ENCODE measurements at places on chromosomes 6 and 20.

DNA sequence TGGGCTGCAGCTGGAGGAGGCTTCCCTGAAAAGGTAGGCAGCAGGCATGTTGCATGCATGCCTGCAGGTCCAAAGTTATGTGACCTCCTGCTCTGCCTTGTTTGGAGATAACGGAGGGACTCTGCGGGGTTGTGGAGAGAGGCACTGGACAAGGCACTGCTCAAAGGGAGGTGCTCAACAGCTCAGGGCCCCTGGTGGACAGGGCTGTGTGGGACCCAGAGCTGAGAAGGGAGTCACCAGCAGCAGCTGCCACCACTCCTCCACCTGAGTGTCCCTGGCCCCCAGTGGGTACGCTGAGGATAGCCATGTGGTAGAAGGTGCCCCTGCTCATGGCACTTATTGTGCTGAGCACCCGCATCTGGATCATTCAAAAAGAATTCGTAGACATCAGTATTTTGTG is 15.5 kb upstream of the CST8 start:
- no peak for DNase-seq

- peak; percentile 36 for DNase-seq
Observed at GRCh38 chr20:50788045-50788991, 6.5 kb upstream of the BCAS4 start.

GRCh38 chr6:63493557-63493956 is 78.7 kb upstream of the LOC128125822 start:
- DNase-seq, result no peak

DNA sequence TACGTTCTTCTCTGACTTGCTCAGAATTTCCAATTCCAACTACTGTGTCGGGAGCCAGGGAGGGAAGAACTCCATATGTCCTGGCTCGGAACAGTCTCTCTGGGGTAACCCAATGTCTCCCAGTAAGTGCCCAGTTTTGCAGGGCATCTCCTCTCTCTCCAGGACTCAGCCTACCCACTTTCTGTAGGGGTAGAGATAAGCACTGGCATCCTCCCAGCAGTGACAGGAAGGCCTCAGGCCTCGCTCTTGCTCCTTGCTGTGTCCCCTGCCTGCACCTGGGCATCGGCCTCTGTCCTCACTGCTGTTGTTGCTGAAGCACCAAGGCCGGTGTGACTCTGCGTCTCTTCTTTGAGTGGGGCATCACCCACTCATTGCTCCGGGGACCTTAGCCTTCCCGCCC is 388.9 kb upstream of the JARID2 start:
- DNase-seq, result no peak

Measured in activated effector memory CD4-positive, alpha-beta T cell treated with anti-CD3 and anti-CD28 coated beads, Interleukin-2, amount 50 U/mL, for 16 hours (primary cell).